T-cell (primary cell): ENCODE measurements at places on chromosomes 1 and 21. TPM values are rescaled to one million over a fixed set of nuclear protein-coding genes. Genes with fewer than 3 reads are reported as not detected.

Gene PCP4
- not detected for total RNA-seq

Gene RXRG
- total RNA-seq = not detected

Gene FAM20B
- total RNA-seq = 22.1 TPM

Gene RASAL2
- total RNA-seq = 0.10 TPM

Gene AMPD2
- total RNA-seq = 90.2 TPM

Gene WNT3A
- total RNA-seq = not detected

Gene TMEM79
- 4.9 TPM for total RNA-seq

Gene NBPF15
- 149 TPM for total RNA-seq

Gene OPRD1
- not detected for total RNA-seq

Gene IL19
- total RNA-seq = not detected

Gene MMEL1
- total RNA-seq = 1.0 TPM

Gene CR1L
- not detected for total RNA-seq

Gene SPATA21
- total RNA-seq = not detected

Gene KIRREL1
- total RNA-seq = 0.19 TPM

DNA sequence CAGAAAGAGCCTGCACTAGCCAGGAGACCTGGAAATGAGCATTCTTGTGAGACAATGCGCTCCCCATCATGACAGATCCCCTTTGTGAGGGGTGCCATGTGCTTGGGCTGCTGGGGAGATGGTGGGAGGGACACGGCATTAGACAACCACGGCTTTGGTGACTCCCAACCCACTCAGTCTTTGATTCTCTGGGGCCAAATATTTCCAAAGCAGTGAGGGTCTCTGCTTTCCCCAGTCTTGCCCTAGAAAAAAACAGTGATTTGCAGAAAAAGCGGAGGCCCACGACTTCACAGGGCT lies 10.2 kb downstream of the SLC45A3 start:
- no peak for DNase-seq

DNA sequence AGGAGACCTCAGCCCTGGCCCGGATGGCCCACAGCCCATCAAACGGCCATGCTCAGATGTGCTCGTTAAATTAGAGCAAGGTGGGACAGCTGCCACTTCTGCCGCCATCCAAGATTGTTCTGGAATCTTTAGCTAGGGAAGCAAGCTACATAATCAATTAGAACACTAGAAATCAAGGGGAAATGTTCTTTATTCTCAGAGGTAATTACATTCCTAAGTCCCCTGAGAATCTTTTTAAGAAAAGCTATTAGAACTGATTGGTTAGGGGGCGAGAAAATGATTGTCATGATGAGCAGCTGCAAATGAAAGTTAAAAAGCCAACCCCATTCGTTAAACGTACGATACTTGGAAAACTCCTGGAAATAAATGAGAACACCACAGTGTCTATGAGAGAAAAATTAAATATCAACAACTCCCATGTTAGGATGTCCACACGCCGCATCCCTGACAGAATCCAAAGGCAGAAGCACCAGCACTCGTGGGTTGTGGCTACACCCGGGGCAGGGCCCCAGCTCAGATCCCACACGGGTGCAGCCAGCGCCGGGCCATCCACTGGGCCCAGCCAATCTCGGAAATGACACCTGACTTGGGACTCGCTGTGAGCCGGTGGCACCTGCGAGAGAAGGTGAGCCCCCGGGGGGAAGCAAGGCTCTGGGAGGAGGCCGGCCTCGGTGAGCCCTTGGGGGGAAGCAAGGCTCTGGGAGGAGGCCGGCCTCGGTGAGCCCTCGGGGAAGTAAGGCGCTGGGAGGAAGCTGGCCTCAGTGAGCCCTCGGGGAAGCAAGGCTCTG lies 37.6 kb downstream of the KRTAP10-1 start:
- no peak for DNase-seq

DNA sequence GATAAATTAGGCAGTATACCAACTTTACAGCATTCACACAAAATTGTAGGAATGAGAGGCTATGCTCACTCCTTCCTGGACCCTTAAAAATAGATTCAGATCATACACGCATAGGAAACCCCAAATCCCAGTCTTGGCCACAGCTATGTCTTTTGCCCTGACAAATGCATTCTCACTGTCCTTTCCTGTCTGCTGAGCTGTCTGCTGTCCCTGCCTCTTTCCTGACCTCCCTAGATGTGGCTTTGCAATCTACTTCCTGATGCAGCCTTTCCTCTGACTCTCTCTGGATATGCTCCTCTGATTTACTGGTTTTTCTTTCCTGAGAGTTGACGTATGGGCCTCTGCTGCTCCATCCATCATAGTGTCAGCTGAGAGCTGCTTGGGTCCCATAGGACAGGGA lies 59.8 kb upstream of the SLC35F3 start:
- DNase-seq = no peak

DNA sequence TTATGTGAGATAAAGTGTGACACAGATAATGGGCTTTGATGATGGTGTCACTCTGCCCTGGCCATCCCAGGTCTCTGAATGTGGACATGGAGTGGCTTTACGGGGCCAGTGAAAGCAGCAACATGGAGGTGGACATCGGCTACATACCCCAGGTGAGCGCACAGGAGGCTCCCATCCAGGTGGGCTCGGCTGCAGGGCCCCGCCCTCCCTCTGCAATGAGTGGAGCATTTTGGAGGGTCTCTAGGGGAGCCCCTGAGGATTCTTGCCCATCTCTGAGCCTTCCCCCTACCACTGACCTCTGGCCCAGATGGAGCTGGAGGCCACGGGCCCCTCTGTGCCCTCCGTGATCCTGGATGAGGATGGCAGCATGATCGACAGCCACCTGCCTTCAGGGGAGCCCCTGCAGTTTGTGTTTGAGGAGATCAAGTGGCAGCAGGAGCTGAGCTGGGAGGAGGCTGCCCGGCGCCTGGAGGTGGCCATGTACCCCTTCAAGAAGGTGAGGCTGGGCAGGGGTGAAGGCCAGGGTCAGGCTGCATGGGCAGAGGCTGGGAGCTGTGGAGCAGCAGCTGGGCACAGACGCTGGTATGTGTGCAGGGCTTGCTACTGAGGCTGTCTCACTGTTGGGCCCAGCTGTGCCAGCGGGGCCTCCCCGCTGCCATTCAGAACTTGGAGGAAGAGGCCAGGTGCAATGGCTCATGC lies 8.2 kb upstream of the MTFR1L start:
- no peak for DNase-seq

DNA sequence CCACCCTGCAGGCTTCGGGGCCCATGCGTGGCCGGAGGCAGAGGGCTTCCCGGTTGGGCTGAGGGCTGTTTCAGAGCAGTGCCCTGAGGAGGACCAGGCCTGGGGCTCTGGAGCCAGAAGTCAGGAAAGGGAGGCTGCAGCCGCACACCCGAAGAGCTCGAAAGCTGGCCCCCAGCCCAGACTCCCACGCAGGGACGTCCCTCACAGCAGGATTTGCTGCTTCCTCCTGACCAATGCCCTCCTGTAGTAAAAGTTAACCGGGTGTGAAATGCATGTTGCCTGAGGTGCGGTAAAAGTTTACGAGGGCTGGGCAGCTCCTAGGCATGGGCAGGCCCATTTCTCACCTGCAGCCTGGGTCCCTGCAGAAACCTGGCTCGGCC lies 101.5 kb upstream of the ARHGEF16 start:
- DNase-seq = no peak

DNA sequence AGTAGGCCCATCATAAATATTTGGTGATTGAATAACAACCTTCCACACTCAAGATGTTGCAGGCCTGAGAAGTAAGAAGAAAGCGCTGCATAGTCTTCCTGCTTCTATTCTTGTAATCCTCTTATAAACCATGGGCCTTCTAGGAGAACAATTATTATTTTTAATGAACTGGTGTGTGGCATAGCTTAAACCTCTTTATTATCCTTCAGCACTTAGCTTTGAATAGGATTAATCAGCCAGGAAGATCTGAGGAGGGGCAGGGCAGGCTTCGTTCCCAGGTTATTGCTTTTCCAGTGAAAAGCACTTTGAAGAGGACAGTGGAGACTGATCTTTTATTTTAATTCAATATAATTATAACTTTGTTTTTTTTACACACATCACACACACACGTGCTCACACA lies 42.3 kb downstream of the KIF26B start:
- DNase-seq = no peak

DNA sequence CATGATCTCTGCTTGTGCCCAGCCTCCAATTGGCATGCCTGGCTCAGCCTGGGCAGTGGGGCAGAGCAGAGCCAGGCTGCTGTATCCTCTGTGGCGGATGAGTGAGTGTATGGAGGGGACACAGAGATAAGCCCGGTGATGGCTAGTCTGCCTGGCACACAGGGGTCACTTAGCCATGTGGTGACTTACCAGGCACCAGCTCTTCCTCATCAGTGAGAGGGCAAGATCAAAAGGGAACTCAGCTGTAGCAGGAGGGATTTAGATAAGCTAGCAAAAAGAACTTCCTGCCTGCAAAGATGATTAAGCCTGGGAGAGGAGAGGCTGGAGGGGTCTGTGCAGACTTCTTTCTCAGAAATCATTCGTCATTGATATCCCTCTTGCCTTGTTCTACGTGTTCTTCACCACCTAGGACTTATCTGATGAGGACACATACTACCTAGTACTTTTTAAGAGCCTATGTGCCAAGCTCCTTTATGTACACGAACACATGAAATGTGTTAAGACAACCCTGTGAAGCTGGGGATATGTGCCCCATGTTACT lies 7.9 kb downstream of the KIF21B start:
- no peak for DNase-seq

- DNase-seq = no peak
Measured at GRCh38 chr1:116956378-116956777, 45.2 kb upstream of the CD101 start.

GRCh38 chr1:199859491-199859933 lies 168.0 kb upstream of the NR5A2 start:
- DNase-seq = no peak

- no peak for DNase-seq
Measured at GRCh38 chr1:33370301-33370700, 49.4 kb upstream of the A3GALT2 start.

DNA sequence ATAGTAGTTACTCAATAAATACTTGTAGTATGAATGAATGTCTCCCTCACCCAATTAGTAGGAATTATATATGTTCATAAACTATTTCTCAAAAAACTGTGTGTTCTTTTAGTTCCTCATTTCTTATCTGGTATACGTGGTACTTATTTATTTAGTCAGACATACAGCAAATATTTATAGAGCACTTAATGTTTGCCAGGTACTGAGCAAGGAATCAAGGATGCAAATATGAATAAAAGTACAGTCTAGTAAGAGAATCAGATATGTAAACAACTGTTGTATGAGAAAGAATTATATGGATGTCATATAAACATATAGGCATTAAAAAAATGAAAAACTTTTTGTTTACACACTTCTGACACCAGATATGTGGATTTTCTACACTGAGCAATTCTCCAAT lies 58.5 kb downstream of the ATF6 start:
- DNase-seq = no peak

- no peak for DNase-seq
Measured at GRCh38 chr1:47699492-47700235, 261.8 kb downstream of the FOXD2 start.

GRCh38 chr1:8427493-8427892 lies 109.6 kb downstream of the SLC45A1 start:
- no peak for DNase-seq

DNA sequence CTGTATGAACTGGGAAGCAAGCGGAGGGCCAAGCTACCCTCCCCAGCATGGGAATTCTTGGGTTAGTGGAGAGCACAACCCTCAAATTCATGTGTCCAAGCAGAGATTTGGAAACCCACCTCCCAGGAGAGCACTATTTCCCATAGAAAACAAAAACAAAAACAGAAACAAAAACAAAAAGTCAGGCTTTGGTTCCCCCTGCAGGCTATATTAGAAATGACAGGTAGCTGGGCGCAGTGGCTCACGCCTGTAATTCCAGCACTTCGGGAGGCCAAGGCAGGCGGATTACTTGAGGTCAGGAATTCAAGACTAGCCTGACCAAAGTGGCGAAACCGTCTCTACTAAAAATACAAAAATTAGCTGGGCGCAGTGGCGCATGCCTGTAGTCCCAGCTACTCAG lies 10.8 kb downstream of the MINDY1 start:
- DNase-seq = no peak

- no peak for DNase-seq
Measured at GRCh38 chr1:239963856-239964255, 127.8 kb upstream of the FMN2 start.

GRCh38 chr1:20885121-20885520 lies 98.0 kb upstream of the HP1BP3 start:
- no peak for DNase-seq

DNA sequence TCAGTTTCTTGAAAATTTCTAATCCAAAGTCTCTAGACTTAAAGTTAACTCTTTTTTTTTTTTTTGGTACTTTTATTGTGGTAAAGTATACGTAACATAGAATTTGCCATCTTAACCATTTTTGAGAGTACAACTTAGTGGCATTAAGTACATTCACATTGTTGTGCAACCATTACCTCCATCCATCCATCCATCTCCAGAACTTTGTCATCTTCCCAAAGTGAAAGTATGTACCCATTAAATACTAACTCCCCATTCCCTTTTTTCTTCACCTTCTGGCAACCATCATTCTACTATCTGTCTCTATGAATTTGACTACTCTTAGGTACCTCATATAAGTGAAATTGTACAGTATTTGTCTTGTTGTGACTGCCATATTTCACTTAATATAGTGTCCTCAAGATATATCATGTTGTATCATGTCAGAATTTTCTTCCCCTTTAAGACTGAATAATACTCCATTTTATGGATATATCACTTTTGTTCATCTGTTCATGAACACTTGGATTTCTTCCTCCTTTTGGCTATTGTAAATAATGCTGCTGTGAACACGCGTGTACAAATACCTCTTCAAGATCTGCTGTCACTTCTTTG lies 18.4 kb downstream of the RLF start:
- no peak for DNase-seq

DNA sequence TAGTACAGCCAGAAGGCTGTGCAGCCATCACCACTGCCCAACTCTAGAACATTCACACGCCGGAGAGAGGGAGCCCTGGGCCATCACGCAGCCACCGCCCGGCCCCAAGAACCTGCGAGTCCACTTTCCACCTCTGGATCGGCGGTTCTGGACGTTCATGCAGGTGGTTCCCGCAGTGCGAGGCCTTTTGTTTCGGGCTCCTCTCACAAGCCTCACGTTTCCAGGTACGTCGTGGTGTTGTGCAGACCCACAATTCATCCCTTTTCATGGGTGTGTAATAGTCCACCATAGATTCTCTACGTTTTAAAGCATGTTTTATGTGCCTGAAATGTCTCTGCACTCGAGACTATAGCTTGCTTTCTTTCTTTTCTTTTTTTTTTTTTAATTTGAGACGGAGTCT lies 23.6 kb downstream of the COL18A1 start:
- DNase-seq = no peak
